ENCODE measurements at places on chromosomes 7 and 10. TPM values are rescaled to one million over a fixed set of nuclear protein-coding genes. Genes with fewer than 3 reads are reported as not detected.

Gene CALHM3
- polyA plus RNA-seq: not detected

Gene NFE2L3
- 14.2 TPM for polyA plus RNA-seq

Gene CTAGE8
- 0.88 TPM for polyA plus RNA-seq

Gene VIPR2
- not detected for polyA plus RNA-seq

DNA sequence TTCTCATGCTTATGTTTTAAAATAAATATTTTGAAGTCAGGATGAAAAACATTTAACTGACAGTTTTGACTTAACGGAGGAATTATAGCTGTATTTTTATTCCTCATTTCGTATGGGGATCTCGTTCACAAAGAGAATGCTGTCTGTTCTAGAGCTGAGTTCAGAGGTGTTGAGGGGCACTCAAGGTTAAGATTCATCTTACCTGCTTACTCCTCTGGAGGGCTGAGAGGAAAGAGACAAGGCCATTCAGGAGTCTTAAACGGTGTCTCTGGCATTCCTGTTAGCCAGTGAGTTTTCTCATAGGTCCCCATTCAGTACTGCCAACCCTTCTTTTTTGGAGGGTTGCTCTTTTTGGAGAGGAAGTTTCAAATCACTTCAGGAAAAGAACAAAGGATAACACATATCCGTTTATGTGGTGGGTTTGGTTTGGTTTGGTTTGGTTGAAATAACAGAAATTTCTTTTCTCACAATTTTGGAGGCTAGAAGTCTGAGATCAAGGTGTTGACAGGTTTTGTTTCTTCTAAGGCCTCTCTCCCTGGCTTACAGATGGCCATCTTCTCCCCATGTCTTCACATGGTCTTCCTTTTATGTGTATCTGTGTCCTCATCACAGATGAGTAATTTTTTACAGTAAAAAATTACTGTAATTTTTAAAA, 23.1 kb downstream of the CALHM2 start:
- DNase-seq: no peak

- DNase-seq: no peak
Observed at GRCh38 chr10:72108830-72109635, 20.7 kb upstream of the SPOCK2 start.

- DNase-seq: no peak
Observed at GRCh38 chr10:127797339-127797738, 60.4 kb downstream of the FOXI2 start.

DNA sequence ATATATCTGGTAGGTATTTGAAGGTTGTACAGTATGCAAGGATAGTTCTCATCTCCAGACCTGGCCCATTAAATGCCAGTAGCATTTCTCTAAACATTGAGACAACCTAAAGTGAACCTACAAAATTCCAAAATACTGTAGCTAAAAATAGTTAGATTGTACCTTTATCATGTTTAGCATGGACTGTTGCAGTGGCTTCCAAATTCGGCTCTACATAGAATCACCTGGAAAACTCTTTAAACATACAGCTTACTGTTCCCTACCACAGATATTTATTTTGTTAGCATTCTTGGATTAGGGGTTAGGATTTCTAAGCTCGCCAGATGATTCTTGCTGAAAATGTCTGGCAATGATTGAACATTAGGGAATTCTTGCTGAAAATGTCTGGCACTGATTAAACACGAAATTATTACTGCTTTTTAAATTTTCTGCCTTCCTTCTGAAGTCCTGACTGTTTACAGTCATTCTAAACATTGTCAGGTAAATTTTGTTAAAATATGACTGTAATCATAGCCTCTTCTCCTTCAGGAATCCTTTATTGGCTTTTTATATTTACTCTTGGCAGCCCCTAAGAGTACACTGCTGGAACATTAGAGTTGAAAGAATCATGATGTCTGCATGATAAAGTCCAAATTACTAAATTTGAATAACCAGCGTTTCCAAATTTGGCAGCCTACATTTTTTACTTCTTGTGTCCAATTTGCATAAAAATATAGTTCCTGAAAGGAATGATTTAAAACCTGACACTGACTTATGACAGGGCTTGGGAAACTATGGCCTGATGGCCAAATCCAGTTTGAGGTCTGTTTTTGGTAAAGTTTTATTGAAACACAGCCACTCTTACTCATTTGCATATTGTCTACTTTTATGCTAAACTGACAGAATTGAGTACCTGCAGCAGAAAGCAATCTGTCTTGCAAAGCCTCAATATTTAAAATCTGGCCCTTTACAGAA, 40.3 kb downstream of the SHOC2 start:
- DNase-seq: no peak

GRCh38 chr7:108511939-108512338, 14.0 kb downstream of the PNPLA8 start:
- DNase-seq: no peak

GRCh38 chr7:142120524-142120923, 9.0 kb downstream of the MGAM2 start:
- no peak for DNase-seq

- DNase-seq: no peak
Observed at GRCh38 chr7:45088821-45089340, at the start of gene NACAD. NACAD (minus strand) TSS chr7:45088969; CDS start chr7:45088894, 75 bp downstream.

GRCh38 chr10:48525113-48525512, 79.8 kb downstream of the ARHGAP22 start:
- DNase-seq: no peak

Data from keratinocyte (primary cell).